ENCODE measurements at places on chromosomes 1 and 21.

DNA sequence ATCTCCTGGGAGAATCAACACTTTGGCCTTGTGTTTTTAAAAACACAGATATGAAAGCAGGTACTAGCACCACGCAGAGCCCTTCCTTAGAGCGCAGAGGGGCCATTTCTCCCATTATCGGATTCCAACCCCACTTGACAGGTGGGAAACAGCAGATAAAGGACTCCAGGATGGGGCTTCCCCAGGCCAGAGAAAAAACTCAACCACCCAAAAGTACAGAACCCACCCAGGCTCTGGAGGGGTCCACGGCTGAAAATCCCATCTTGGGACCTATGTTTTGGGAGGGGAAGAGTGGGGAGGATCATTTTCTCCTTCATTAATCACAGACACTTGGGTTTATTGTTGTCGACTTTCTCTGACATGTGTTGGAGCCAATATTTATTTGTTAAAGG lies 27.1 kb upstream of the COL18A1 start:
- no peak for DNase-seq

- DNase-seq = no peak
Measured at GRCh38 chr1:78301141-78301540, 189.6 kb upstream of the PTGFR start.

GRCh38 chr1:26530410-26530894 lies 891 bp downstream of the RPS6KA1 start:
- no peak for DNase-seq

DNA sequence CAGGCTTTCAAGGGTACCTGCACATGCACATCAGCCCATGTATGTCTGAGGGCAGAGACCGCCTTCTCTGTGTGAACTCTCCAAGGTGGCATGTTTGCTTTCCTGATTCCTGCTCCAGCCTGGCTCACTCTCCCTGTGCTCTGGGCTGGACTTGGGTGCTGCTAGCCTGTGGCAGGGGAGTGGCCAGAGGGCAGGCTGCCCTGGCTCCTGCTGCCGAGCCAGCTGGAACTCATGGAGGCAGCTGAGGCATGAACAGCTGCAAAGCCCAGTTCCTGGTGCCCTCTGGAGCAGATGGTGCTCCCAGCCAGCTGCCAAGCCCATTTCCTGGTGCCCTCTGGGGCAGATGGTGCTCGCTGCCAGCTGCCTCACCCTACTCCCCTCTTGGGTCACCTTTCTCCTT lies 7.6 kb downstream of the UBL4B start:
- no peak for DNase-seq

- DNase-seq = no peak
Measured at GRCh38 chr1:181089017-181089675, 646 bp downstream of the IER5 start.

DNA sequence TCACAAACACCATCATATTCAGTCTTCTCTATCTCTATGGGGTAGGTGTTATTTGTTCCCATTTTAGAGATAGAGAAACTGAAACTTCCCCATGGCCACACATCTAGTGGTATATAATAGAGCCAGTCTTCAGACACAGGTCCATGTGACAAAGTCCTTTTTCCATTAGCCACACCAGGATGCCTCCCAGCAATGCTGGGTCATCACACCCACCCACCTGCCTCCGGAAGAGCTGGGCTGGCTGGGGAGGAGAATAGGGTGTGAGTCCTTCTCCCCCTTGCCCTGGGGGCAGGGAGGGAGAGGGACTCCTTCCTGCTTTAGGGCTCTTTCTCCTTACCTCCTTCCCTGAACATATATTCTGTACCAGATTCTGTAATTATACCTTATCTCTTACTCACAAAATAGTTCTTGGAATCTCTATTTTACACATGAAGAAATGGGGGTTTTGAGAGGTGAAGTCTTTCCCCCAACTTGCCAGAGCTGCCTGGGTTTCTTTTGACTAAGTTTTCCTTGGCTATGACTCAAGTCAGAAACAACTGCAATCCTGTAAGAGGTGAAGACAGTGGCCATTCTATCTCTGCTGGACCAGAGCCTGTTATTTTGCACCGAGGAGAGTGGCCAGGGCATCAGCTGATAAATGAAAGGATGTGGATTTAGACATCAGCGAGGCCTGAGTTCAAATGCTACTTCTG lies 30.0 kb downstream of the SOX13 start:
- no peak for DNase-seq

DNA sequence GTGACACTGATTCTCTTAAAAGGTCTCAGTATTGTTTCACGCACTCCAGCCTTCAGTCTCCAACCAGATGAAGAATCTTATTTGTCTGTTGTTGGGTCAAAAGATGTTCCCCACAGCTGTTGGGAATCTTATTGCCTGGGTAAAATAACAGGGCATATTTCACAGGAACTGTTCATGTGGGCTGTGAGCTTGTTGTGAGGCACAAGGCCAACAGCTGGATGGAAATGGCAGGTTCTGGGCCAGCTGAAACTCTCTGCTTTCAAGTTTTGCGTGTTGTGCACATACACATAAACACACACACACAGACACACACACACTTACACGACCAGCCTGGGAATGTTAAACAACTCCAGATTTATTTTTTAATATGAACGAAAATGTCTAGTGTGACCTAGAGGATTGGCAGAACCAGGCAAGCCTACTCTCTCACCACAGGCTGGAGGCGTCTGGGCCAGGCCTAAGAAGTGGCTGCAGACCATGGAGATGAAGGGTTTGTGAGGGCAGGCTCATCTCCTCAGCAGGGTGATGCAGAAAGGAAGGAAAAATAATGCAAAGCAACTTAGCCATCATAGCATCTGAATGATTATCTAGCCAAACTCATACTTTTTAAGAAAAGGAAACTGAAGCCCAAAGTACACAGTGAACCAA lies 357.0 kb downstream of the TTLL7 start:
- no peak for DNase-seq

DNA sequence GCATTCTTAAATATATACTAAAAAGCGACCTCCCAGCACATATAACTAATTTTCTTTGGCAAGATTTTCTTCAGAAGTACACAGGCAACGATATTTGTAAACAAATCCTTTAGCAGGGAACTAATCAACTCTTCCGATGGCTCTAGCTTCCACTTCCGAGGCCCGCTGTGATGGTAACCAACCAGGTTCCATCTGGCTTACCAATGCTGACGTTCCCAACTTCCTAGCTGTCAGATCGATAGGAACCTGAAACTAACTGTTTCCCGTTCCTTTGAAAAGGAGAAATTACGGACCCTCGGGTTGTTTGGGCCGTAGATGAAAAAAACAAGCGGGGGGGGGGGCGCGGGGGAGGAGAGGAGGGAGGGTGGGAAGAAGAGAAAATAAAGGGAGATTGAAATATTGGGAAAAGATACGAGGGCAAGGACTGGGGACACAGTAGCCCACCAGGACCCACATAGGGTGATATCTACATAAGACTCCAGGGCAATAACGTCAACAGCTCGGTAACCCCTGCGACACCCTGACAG lies 513 bp downstream of the GTF2B start:
- DNase-seq = peak; percentile 34

- DNase-seq = peak; percentile 70
Measured at GRCh38 chr1:44036409-44037139, 5.3 kb upstream of the SLC6A9 start.

DNA sequence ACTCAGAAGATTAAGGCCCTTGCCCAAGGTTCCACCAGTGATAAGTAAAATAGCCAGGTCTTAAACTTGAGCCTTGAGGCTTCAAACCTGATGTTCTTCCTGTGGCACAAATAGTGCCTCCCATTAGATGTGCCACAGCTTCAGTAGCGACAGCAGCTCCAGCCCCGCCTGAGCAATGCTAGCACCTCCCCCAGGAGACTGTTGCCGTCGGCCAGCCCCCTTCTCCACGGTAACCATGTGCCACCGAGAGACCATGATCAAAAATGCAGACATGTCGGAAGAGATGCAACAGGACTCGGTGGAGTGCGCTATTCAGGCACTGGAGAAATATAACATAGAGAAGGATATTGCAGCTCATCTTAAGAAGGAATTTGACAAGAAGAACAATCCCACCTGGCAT lies 32.2 kb downstream of the KLHDC7A start:
- no peak for DNase-seq

GRCh38 chr1:202711949-202712635 lies 1.8 kb upstream of the SYT2 start:
- no peak for DNase-seq

GRCh38 chr1:2967329-2967725 lies 53.9 kb upstream of the ACTRT2 start:
- no peak for DNase-seq

GRCh38 chr1:116396769-116397168 lies 23.7 kb downstream of the ATP1A1 start:
- DNase-seq = no peak

- DNase-seq = no peak
Measured at GRCh38 chr1:233112186-233113008, 162.0 kb downstream of the NTPCR start.

DNA sequence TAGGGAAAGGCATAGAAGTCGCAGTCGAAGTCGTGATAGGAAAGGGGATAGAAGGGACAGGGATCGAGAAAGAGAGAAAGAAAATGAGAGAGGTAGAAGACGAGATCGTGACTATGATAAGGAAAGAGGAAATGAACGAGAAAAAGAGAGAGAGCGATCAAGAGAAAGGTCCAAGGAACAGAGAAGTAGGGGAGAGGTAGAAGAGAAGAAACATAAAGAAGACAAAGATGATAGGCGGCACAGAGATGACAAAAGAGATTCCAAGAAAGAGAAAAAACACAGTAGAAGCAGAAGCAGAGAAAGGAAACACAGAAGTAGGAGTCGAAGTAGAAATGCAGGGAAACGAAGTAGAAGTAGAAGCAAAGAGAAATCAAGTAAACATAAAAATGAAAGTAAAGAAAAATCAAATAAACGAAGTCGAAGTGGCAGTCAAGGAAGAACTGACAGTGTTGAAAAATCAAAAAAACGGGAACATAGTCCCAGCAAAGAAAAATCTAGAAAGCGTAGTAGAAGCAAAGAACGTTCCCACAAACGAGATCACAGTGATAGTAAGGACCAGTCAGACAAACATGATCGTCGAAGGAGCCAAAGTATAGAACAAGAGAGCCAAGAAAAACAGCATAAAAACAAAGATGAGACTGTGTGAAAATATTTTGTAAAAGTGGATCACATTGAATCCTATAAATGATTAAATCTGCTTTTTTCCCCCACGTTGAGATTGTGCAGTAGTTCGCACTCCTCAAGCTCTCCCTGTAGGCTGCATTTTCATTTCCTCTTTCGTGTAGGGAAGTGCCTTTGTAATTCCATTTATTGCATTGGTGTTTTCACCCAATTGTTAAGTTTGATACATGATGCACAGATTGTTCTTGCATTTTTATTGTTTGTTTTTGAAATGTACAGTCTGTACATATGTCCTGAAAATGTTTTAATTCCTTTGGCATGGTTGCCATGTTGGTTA lies 7.5 kb downstream of the PRPF38B start:
- DNase-seq = no peak

DNA sequence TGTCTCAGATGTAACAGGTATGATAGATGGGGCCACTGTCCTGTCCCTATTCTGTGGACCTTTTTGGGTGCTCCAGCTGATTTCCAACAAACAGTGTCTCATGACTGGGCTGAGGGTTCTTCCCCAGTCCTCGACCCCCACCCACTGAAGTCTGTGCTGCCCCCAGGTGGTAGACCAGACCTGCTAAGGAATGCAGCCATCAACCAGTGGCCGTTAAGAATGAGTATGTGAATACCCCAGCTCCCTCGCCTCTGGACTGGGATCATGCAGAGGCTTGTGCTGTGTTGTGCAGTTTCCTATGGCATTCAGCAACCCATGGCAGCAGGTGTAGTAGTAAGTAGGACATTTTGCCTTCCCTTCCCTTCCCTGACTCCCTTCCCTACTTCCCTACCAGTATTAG lies 183.1 kb upstream of the KAZN start:
- no peak for DNase-seq

DNA sequence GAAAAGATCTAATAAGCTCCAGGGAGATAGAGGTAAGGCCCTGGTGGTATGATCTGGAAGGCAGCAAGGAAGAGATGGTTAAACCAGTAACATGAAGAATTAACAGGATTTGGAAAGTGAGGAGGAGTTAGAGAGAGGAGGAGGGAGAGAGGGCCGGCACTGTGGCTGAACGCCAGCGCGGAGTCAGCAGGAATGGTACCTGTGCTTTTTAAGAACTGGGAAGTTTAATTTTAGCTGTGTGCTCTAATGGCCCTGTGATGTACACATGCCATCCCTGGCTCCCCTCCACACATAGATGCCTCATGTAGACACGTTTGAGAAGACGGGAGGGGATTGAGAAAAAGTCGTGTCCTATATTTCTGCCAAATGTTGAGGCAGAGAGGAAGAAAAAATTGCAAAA lies 13.8 kb upstream of the AVPR1B start:
- DNase-seq = no peak

DNA sequence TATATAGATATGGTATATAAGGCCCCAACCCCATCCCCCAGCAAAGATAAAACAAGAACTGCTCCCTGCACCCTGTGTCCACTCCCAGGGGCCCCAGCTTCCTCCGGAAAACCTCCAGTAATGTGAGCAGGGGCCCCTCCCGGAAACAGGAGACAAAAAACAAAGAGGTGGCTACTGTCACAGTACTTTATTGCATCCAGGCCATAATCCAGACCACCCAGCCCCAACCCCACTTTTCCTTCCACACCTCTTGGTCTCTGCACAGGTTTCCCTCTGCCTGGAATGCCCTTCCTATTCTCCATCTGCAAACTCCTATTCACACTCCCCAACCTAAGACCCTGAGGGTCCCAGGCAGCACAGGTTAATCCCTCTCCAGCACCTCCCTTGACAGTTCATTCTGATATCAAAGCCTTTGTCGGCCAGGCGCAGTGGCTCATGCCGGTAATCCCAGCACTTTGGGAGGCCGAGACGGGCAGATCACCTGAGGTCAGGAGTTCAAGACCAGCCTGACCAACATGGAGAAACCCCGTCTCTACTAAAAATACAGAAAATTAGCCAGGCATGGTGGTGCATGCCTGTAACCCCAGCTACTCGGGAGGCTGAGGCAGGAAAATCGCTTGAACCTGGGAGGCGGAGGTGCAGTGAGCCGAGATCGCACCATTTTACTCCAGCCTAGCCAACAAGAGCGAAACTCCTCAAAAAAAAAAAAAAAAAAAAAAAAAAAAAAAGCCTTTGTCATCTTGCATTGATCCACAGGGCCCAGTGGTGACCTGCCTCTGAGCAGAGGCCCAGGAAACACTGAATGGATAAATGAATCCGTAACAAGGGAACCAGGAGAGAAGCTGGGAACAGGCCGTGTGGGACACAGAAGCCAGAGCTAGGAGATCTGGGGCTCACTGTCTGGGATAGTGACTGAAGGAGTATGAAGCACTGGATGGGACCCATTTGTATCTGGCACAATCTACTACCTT lies 2.3 kb upstream of the AUNIP start:
- DNase-seq = no peak

DNA sequence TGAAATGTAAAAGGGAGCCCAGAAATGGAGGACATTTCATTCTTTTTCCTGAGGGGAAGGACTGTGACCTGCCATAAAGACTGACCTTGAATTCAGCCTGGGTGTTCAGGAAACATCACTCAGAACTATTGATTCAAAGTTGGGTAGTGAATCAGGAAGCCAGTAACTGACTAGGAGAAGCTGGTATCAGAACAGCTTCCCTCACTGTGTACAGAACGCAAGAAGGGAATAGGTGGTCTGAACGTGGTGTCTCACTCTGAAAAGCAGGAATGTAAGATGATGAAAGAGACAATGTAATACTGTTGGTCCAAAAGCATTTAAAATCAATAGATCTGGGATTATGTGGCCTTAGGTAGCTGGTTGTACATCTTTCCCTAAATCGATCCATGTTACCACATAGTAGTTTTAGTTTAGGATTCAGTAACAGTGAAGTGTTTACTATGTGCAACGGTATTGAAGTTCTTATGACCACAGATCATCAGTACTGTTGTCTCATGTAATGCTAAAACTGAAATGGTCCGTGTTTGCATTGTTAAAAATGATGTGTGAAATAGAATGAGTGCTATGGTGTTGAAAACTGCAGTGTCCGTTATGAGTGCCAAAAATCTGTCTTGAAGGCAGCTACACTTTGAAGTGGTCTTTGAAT lies 2.9 kb downstream of the RGS2 start:
- no peak for DNase-seq
